Smooth muscle cell of trachea (primary cell): ENCODE measurements at places on chromosomes 3 and 15. TPM values are rescaled to one million over a fixed set of nuclear protein-coding genes. Genes with fewer than 3 reads are reported as not detected.

Gene TM2D3
- 44.8 and 52.6 TPM in 2 replicates for total RNA-seq

Gene GOLGA6L7
- total RNA-seq, result not detected in 2 replicates

Gene AADACL2
- not detected in 2 replicates for total RNA-seq

Gene TUSC7
- under 0.01 TPM in 1 of 2 replicates, not detected in the other for total RNA-seq

Gene SPATA12
- under 0.01 and 0.15 TPM in 2 replicates for total RNA-seq

Gene OIP5
- total RNA-seq, result 1.5 and 10.0 TPM in 2 replicates

Gene SLC38A3
- not detected in 2 replicates for total RNA-seq

Gene MYZAP
- under 0.01 TPM in 1 of 2 replicates, not detected in the other for total RNA-seq

Gene GOLGA6D
- total RNA-seq, result 0.17 TPM in 1 of 2 replicates, not detected in the other

Gene CLRN1
- not detected in 2 replicates for total RNA-seq

Gene PFN2
- total RNA-seq, result 273 and 347 TPM in 2 replicates

Gene ADAMTS9
- total RNA-seq, result 0.66 and 1.5 TPM in 2 replicates

Gene IL17RD
- total RNA-seq, result 8.9 TPM in 2 replicates

Gene TAGLN3
- 0.87 and 0.99 TPM in 2 replicates for total RNA-seq

Gene SLMAP
- total RNA-seq, result 42.3 and 51.2 TPM in 2 replicates

Gene GP9
- not detected in 2 replicates for total RNA-seq

Gene EOMES
- under 0.01 TPM in 1 of 2 replicates, not detected in the other for total RNA-seq

Gene TNK2
- 7.6 and 10.9 TPM in 2 replicates for total RNA-seq

Gene FETUB
- not detected in 2 replicates for total RNA-seq

Gene HRG
- not detected in 2 replicates for total RNA-seq

Gene CEP152
- 10.1 and 14.8 TPM in 2 replicates for total RNA-seq

Gene FAM98B
- 4.5 and 12.9 TPM in 2 replicates for total RNA-seq

Gene GOLGA6L4
- 1.2 and 3.6 TPM in 2 replicates for total RNA-seq

Gene NPHP3
- total RNA-seq, result 25.0 and 44.1 TPM in 2 replicates

Gene TIPIN
- 10.6 and 15.1 TPM in 2 replicates for total RNA-seq

Gene CCR9
- total RNA-seq, result not detected in 2 replicates

Gene ITGA11
- 3.1 and 8.6 TPM in 2 replicates for total RNA-seq

Gene ARGFX
- not detected in 2 replicates for total RNA-seq

Gene AHSG
- not detected in 2 replicates for total RNA-seq

Gene UROC1
- total RNA-seq, result not detected in 2 replicates

Gene AP3B2
- 0.15 and 1.5 TPM in 2 replicates for total RNA-seq

Gene ETFA
- total RNA-seq, result 133 and 142 TPM in 2 replicates

Gene CHRNA5
- total RNA-seq, result 0.33 and 1.5 TPM in 2 replicates

Gene HDAC11
- 14.4 and 28.4 TPM in 2 replicates for total RNA-seq
